Activated T-cell treated with anti-CD3 and anti-CD28 coated beads, Interleukin-2, amount 50 U/mL, for 1 hour (primary cell): ENCODE measurements at places on chromosomes 4 and X.

- no peak for DNase-seq
These were observed 417.1 kb upstream of the MAGEB16 start for GRCh38 chrX:35380808-35381700.

DNA sequence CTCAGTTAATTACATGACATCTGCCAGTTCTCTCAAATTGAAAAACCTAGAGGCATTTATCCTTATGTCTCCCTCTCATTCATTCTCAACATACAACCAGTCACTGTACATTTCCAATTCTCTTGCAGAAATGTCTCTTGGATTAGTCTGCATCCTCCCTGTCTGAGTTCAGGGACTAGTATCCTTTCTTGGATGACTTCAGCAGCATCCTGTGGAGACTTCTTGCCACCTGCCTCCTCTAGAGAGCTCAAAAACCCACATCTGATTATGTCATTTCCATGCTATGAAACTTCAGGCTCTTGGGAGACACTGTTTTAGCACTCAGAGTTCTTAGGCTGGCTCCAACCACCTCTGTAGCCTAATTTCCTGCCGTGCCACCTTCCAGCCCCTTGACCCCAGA, 515.1 kb upstream of the DIPK2B start:
- no peak for DNase-seq

DNA sequence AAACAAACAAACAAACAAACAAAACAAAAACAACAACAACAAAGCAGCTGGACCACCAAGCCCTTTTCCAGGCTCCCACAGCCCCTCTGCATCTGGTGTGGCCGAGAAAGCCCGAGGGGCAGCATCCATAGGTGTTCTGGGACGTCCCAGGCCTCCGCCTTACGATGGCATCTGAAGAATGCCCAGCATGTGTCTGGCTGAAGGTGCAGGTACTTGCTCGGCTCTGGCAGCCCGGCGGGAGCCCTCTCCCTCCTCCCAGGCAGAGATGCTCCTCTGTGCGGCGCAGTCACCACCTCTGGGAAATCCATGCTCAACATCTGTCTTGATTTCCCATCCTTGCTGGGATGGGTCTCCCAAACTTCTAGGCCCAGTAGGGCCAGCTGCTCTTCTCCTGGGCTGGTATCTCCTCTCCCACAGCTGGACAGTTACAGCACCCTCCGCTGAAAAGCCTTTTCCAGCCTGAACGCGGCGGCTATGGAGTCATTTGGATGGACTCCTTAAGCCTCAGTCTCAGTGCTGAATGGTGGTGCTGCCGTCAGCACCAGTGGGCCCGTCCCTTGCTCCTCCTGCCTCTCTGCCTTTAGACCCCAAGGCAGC, 4.3 kb downstream of the PSAPL1 start:
- no peak for DNase-seq

GRCh38 chrX:37640142-37640541, 45.4 kb upstream of the XK start:
- no peak for DNase-seq

GRCh38 chrX:119757979-119758730, at the start of gene SOWAHD:
Gene SOWAHD, plus strand, starts transcription at chrX:119758588. Its CDS starts 80 bp downstream, at chrX:119758668.
- DNase-seq = peak; percentile 45

DNA sequence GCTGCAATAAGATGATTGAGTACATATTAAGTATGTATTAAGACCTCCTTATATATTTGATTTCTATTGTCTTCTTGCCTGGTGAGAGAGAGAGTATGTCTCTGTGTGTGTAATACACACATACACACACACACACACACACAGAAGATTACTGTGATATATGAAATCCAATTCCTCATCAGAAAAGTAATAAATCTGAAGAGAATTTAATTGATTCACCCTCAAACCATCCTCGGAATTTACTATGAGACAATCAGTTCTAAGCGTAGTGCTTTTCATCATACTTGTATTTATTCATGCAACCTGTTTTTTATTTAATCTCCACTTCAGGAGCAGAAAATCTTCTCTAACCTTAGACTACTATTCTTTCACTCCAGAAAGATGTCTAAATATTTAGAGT, 62.3 kb upstream of the TLL1 start:
- no peak for DNase-seq

DNA sequence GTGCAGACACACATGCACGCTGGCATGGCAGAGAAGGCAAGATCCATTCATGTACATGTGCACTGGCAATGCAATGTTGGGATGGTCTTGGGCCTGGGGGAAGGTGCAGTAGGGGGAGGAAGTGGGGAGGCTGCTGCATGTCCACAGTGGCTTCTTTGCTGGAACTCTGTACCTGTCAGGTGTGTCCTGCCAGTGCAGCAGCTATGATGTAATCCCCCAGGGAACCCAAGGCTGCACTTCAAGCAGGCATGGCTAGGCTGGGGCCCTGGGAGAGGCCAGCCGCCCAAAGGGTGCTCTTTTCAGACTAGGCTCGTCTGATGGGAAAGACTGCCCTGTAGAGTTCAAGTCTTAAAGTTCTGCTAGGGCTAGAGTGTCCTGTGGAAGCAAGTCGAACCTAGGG, 1304.0 kb downstream of the FAM133A start:
- DNase-seq = no peak

- DNase-seq = no peak
These were observed 347.8 kb upstream of the FRG1 start for GRCh38 chr4:189592890-189593289.

DNA sequence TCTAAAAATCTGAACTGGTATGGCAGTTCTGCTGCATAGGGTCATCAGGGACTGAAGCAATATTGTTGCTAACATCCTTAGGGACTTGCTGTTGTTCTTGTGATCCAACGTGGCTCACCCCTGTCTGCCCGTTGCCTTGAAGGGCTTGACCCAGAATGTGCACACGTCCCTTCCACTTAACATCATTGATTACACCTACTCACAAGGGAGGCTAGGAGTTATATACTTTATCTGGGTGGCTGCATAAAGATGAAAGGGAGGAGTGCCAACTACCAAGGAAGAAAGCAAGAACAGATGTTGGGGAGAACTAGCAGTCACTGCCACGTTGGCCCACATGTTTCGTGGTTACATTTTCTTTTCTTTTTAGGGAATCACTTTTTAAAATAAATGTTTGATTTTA, 34.0 kb downstream of the SLC9A6 start:
- DNase-seq = no peak

GRCh38 chr4:165872461-165873297, at the start of gene TLL1:
Gene TLL1, plus strand, starts transcription at chr4:165873237. Its CDS starts 668 bp downstream, at chr4:165873905.
- DNase-seq = no peak

DNA sequence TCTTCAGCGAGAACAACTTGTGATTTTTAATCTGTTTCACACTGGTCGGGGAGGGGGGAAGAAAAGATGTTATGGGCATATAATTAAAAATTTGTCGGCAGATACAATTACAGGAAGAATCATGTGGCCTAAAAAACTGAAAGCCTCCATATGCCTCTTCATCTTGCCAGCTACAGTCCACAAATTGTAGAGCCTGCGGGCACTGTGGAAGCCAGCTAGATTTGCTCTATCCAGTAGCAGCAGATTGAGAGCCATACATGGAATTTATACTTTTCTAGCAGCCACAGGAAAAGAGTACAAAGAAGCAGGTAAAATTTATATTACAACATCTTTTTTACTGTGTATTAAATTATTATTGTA, 147.3 kb downstream of the TBL1X start:
- no peak for DNase-seq

DNA sequence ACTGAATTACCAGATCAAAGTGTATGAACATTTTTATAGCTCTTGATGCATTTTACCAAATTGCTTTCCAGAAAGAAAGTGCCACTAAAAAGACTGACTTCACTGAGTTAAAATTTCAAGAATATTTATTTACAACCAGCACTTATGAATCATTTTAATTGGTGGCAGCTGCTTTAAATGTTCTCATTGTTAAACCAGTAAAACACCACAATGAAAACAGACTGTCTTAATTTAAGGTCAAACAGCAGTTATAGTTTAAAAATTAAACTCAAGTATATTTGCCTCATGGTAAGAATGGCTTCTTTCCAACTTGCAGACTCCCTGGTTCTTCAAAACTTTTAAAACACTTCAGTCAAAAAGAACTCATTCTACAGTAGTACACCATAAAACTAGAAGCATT, 36.9 kb downstream of the AMMECR1 start:
- DNase-seq = no peak

- DNase-seq = no peak
These were observed 152.4 kb upstream of the KIT start for GRCh38 chr4:54505362-54505761.

GRCh38 chr4:116386856-116387255, 698.5 kb downstream of the TRAM1L1 start:
- DNase-seq = no peak

DNA sequence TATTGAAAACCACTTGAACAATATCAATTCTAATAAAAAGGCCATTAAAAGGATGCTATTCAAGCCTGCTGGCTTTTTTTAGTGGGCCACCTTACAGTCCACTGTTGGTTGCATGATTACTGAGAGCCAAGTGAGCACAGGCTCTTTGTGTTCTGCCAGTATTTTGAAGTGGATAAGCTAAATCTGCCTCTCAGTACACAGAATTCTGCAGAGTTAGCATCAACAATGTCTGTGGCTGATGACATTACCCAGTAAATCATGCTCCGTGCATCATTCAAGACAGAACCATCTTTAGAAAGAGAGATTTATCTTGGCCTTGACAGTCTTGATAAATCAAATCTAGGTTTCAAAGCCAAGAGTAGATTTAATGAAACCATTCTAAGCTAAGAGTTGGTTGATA, 119.0 kb upstream of the GNPDA2 start:
- DNase-seq = no peak

- no peak for DNase-seq
These were observed 83.4 kb downstream of the TNIP2 start for GRCh38 chr4:2672700-2673099.

DNA sequence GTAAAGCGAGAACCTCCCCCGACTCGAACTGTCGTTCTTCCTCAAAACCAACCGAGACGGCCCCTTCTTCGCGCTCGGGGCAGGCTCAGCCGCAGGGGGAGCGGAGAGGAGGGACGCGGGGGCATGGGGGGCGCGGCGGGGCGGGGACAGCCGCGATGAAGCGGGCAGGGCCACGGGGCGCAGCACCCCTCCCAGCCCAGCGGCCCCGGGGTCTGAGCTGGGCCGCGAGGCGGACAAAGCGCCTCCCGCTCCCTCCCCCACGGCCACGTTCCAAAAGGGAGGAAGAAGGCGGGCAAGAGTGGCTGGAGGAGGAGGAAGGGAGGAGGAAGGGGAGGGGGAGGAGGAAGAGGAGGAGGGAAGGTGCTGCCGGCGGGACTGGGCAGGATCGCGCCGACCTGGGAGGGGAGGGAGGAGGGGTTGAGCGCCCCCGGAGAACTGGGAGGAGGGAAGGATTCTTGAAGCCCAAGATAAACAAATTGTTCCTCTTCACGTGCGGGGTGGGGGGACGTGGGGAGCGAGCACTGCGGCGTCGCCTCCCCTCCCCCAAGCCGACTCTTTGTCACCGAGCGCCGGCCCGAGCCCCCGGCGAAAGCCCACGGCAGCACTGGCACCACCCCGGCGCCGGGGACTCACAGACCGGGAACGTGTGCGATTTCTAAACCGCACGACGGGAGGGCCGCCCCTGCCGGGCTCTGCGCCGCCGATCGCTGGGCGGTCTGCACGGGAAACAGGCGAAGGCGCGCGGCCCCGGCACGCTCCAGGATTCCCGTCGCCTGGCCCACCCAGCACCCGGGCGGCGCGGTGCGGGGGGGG, 2.9 kb downstream of the MAML3 start:
- DNase-seq = peak; percentile 79

- DNase-seq = no peak
These were observed 27.9 kb upstream of the EXOC1L start for GRCh38 chr4:55791666-55792065.

DNA sequence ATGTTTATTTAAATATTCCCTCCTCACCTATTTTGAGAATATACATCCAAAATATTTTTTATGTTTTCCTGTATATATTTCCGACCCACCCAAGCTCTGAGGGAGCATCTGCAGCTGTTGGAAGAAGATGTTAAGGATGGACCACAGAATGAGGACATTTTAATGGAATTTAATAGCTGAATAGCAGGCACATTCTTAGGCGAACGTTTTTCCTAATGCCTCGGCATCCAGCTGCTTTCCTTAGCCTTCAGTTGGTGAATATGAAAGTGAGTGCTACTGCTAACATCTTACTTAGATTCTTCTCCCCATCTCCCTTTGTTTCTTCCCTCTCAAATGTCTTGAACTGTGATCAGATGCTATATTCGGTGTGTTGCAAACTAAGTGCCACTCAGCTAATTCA, 158.0 kb upstream of the CTSO start:
- no peak for DNase-seq

- no peak for DNase-seq
These were observed 167.1 kb downstream of the NSUN7 start for GRCh38 chr4:40916880-40917279.

- DNase-seq = no peak
These were observed 25.9 kb downstream of the LIAS start for GRCh38 chr4:39484582-39485272.

GRCh38 chrX:101079736-101080270, 1.1 kb downstream of the TMEM35A start:
- no peak for DNase-seq

- DNase-seq = no peak
These were observed 46.8 kb downstream of the UCHL1 start for GRCh38 chr4:41303372-41304118.

DNA sequence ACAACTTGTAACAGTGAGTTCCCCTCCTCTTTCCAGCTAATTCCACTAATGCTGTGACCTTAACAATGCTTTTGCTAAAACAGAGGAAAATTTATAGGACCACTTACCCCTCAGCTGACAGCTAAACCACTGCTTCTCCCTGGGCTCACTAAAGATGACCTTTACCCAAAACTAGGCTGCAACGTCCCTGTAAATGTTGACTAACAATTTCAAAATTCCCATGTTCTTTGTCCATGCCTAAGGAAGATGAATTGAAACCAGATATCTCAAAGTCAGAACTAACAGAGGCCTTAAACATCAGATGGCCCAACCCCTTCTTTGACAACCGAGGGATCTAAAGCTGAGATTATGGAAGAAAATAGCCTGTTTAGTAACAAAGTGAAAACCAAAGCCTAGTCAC, 32.5 kb downstream of the AFAP1 start:
- no peak for DNase-seq

- DNase-seq = no peak
These were observed 701 bp downstream of the ARHGAP4 start for GRCh38 chrX:153925387-153925738.

GRCh38 chr4:61763682-61764081, 563.6 kb downstream of the ADGRL3 start:
- DNase-seq = no peak

DNA sequence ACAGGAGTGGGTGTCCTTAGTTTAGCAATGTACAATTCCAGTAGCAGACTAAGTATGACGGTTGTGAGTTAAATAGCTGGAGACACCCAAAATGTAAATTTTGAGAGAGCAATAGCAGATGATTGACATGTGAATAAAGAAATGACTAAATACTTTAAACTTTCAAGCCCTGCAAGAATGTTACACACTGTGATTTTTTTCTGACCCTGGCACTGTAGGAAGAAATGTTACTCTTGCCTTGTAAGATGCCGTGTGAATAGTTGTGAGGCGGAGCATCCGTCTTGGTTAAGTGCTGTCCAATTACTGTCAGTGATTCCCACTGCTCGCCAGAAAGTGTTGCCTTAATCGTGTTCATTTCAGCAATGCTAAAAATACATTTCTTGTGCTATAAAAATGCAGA, 1248.1 kb downstream of the RAPGEF2 start:
- DNase-seq = no peak

- no peak for DNase-seq
These were observed 3.9 kb downstream of the RNF128 start for GRCh38 chrX:106730401-106730800.
